ENCODE measurements at places on chromosomes 12 and 14. TPM values are rescaled to one million over a fixed set of nuclear protein-coding genes. Genes with fewer than 3 reads are reported as not detected.

Gene SELPLG
- total RNA-seq = 6.7 TPM

Gene ZC2HC1C
- total RNA-seq = 3.6 TPM

Gene EMP1
- total RNA-seq = 72.1 TPM

Gene WNT1
- not detected for total RNA-seq

Gene GZMB
- 1.5 TPM for total RNA-seq

Gene CPSF2
- total RNA-seq = 41.8 TPM

DNA sequence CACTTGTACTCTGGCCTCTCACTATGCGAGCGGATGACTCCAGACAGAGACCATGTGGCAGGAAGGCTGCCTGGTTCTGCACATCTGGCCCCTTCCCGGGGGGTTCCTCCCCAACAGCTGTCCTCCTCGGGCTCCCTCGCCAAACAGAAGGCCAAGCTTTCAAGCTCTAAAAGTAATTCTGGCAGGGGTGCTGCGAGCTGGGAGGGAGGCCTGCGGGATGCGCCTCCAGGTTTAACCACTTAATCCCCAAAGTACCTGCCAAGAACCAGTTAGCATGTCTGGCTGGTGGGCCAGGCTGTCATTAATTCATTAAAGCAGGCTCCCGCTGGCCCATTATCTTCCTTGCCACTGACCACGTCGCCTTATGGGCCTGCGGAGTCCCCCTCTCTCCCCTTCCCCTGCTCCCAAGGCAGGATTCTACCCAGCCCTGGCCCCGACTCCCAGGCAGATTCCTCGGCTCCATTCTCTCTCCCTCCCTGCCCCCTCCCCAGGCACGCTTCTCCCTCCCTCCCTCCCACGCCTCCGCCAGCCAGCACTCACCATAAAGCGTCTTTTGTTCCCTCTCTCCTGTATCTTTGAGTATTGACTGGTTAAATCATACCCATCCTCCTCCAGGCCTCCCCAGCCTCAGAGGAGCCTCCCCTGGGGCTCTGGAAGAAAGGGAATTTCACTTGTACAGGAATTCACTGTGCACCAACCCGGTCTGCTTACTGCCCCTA, 4.9 kb downstream of the HRK start:
- H3K27me3 ChIP-seq = peaks cover 34% of the 10 kb centered on the region
- H3K4me1 ChIP-seq = peaks cover 29% of the 10 kb centered on the region
- H3K36me3 ChIP-seq = no peaks in the 10 kb centered on the region

GRCh38 chr12:41151793-41152192, 36.3 kb upstream of the PDZRN4 start:
- no peak overlapping the region for H3K27ac ChIP-seq
- H3K4me1 ChIP-seq = no peaks in the 10 kb centered on the region
- no peaks in the 10 kb centered on the region for H3K36me3 ChIP-seq
- no peak for DNase-seq

DNA sequence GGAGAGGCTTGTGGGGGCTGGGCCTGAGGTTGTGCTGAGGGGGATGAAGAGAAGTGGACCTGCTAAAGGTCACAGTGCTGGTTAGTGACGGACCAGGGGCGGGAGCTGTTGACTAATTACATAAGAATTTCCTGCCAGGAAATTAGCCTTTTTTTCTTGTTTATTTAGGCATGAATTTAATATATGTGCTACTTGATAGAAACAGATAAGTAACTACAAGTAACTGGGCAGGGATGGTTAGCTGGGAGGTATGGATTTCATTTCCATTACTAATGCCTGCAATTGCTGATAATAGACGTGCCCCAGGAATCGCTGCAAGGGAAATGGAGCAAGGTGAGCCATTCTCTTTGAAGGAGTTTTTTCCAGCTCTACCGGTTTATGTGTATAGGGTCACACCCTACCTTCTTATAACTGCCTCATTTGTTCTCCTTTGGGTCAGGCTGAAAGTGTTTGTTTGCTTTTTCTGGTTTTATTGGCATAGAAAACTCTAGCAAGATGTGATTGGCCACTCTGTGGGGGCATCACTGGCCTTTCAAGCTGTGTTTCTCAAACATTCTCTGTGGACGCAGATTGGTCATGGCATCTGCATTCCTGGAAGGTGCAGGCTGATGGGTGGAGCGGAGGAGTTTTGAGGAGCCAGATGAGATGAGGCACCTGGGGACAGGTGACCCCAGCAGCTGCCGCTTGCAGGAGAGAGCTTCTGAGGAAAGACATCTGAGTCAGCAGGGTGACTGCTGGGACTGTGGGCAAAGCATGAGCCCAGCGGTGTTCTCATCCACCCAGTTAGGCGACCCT, 19.0 kb upstream of the GPRC5A start:
- no peaks in the 10 kb centered on the region for H3K27me3 ChIP-seq
- no peaks in the 10 kb centered on the region for H3K36me3 ChIP-seq
- no peak for DNase-seq

- no peaks in the 10 kb centered on the region for H3K36me3 ChIP-seq
- no peak overlapping the region for H3K27ac ChIP-seq
- H3K27me3 ChIP-seq = no peaks in the 10 kb centered on the region
- no peaks in the 10 kb centered on the region for H3K4me1 ChIP-seq
- no peak for DNase-seq
Measured at GRCh38 chr12:103469719-103470118, 26.0 kb downstream of the C12orf42 start.

GRCh38 chr14:89014569-89014850, 190.1 kb downstream of the TTC8 start:
- H3K36me3 ChIP-seq = no peaks in the 10 kb centered on the region
- DNase-seq = no peak
- H3K4me1 ChIP-seq = no peaks in the 10 kb centered on the region
- no peak overlapping the region for H3K4me3 ChIP-seq

GRCh38 chr12:124036657-124037109, 63.7 kb downstream of the ZNF664 start:
- H3K36me3 ChIP-seq = no peaks in the 10 kb centered on the region
- no peaks in the 10 kb centered on the region for H3K27me3 ChIP-seq
- DNase-seq = no peak
- no peak overlapping the region for H3K4me3 ChIP-seq

DNA sequence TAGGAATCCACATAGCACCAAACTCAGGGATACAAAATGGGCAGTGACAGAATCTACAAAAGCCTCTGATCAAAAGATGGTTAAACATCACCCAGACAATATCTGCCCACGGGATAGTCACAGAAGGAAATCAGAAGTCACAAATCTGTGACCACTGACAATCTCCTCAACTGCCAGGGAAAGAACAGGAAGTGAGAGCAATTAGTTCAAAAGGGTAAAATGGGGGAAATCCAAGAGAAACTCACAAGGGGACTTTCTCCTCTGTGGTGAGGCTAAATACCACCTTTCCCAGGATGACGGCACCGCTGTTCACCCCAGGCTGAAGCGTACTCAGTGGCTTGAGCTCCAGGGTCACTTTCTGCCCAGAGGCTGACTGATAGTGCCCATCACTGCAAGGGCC, 10.7 kb downstream of the TTC5 start:
- H3K4me1 ChIP-seq = no peaks in the 10 kb centered on the region
- DNase-seq = no peak
- no peak overlapping the region for H3K27ac ChIP-seq
- no peaks in the 10 kb centered on the region for H3K27me3 ChIP-seq
- H3K4me3 ChIP-seq = no peak overlapping the region

GRCh38 chr12:110971189-110971920, 51.0 kb upstream of the MYL2 start:
- H3K36me3 ChIP-seq = no peaks in the 10 kb centered on the region
- no peaks in the 10 kb centered on the region for H3K4me1 ChIP-seq
- no peaks in the 10 kb centered on the region for H3K27me3 ChIP-seq
- DNase-seq = no peak
- no peak overlapping the region for H3K27ac ChIP-seq
- H3K4me3 ChIP-seq = no peak overlapping the region

DNA sequence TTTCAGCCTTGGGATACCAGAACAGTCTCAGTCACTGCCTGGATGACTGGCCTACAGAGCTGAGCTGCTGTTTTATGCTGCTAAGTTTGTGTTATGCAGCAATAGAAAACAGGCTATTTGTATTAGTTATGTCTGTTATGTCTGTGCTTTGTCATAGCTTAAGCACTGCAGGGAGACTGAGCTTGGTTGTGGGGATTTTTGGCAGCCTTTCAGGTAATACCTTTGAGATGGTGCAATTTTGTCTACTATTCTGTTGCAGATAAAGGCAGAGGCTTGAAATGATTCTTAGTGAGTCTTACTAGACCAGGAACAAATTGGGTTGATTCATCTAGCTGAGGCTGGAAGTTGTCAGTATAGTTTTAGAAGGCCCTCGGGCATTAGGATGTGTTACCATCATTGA, 201.3 kb upstream of the RBM19 start:
- DNase-seq = no peak
- no peaks in the 10 kb centered on the region for H3K27me3 ChIP-seq
- H3K27ac ChIP-seq = no peak overlapping the region

DNA sequence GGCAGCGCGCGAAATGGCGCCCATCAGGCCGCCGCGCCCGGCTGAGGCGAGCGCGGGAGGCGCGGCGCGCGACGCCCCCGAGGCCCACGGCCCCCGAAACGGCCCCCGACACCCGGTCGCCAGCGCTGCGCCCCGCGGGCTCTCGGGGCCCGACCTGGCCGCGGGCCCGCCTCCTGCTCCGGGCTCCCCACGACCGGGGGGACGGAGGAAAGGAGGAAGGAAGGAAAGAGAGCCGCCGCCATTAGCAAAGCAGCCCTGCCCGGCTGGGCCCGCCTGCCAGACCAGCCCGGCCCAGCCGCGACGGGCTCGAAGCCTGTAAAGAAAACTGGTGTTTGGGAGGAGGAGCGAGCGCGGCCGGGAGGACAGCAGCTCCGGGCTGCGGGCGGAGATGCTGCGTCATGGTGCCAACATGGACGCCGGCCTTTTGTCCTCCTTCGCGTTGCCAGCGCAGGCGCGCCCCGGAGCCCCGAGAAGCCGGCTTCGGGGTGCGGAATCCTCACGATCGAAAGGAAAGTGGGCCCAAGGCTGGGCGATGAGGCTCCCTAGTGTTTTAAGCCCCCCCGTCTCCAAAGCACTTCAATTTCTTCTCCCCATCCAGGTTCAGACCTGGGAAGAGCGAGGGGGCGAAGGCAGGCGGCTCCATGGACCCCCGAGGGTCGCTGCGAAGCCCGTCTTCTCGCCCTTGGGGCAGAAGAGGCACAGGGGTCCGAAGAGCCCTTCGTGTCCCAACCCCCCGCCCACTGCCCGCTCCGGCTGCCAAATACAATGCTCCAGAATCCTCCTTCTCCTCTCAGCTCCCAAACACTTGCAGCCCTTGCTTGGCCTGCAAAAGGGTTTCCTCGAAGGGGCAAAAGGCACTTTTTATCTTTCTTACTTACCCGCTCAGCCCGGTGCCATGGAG, 2.9 kb upstream of the SETD1B start:
- no peaks in the 10 kb centered on the region for H3K27me3 ChIP-seq
- peak; percentile 93 for DNase-seq

GRCh38 chr12:3752096-3752709, 706 bp downstream of the CRACR2A start:
- H3K36me3 ChIP-seq = no peaks in the 10 kb centered on the region
- peak overlapping the region; percentile 58 for H3K4me3 ChIP-seq
- no peaks in the 10 kb centered on the region for H3K4me1 ChIP-seq
- H3K27me3 ChIP-seq = no peaks in the 10 kb centered on the region
- DNase-seq = no peak
- H3K27ac ChIP-seq = peak overlapping the region; percentile 80

DNA sequence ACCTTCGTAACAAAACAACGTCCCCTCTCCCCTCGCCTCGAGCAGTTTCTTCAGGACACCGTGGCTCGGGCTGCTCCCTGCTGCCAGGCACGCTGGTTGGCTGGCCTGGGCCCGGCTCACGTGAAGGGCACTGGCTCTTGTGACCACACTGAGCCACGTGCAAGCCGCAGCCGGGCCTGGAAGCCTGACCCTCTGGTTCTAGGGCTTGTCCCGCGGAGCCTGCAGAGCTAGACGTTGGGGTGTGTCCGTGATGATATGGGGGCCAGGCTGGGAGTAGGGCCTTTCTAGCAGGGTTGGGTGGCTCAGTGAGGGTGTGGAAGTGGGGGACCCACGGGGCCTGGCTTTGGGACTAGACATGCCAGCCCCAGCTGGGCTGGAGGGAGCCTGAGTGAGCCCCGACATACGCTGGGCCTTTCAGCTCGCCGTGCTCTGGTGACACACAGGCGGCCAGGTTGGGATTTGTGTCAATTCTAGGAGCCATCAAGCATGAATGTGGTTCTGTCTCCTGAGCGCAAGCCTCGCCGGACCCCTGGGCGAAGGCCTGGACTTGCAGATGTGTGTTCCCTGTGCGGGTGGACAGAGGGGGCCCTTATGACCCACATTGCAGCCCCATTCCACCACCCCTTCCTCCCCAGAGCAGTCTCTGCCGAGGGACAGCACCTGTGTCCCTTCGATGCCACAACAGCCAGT, 13.6 kb upstream of the AMN start:
- H3K4me3 ChIP-seq = no peak overlapping the region
- H3K36me3 ChIP-seq = peaks cover 5% of the 10 kb centered on the region
- no peak overlapping the region for H3K27ac ChIP-seq
- DNase-seq = peak; percentile 52
- H3K4me1 ChIP-seq = no peaks in the 10 kb centered on the region
